ENCODE measurements at places on chromosomes 6 and 20. TPM values are rescaled to one million over a fixed set of nuclear protein-coding genes. Genes with fewer than 3 reads are reported as not detected.
A peak's percentile ranks its signal among the peaks of the same experiment; 100 is the strongest.

DNA sequence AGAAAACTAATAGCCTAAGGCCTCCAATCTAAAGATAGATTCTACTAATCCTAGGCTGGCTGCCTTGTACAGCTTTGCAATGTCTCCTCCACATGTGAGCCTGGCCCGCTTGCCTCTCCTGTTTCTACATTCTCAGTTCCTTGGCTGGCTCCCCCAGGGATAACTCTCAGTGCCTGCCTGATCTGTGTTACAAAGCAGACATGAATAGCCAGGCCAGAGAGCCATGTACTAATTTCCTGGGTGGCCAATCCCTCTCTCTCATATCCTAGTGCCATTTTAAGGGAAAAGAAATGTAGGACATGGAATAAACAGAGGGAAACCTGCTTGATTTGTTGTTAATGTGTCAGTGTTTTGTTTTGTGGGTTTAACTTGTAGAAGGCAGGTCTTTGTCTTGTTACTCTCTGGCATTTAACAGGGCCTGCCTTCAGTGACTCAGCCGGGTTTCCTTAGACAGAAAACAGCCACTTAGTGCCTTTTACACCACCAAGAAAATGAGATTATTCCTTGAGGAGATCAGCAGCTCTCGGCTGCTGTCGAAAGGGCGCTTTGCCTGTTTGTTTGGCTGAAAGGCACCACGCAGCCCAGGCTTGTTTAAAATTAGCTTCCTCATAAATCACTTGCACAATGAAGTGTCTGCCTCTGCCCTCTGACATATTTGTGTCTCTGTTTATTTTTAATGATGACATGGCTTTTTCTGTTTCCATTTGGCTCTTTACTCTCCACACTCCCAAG lies 702.7 kb downstream of the MAFB start:
- no peak for DNase-seq

GRCh38 chr6:164252291-164252690 lies 837.8 kb downstream of the QKI start:
- no peak for DNase-seq

Gene ENPP4
- total RNA-seq, result 9.6 TPM

- no peak for DNase-seq
Measured at GRCh38 chr6:159077123-159077522, 32.3 kb upstream of the TAGAP start.

DNA sequence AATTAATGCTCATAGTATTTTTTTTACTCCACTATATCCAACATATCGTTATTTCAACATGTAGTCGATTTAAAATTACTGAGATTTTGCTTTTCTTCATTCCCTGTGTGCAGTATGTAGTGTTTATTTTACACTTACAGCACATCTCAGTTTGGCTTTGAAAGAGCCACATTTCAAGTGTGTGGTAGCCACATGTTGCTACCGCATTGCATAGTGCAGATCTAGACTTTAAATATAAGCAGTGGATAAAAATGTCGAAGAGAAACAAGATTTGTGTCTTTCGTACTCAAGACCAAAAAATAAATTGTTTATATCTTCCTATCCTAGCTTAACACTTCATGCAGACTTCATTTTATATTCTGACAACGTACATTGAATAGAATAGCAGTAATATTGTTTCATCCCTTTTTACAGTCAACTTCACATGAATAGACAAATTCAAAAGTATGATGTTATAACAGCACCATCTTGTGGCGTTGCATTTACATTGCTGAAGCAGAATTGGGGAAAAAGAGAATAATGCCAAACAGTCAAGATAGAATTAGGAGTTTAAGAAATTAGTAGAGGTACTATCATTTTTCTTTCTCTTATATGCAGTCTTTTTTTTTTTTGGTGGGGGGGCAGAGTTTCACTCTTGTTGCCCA lies 29.9 kb downstream of the FBXO5 start:
- DNase-seq, result peak; percentile 32

DNA sequence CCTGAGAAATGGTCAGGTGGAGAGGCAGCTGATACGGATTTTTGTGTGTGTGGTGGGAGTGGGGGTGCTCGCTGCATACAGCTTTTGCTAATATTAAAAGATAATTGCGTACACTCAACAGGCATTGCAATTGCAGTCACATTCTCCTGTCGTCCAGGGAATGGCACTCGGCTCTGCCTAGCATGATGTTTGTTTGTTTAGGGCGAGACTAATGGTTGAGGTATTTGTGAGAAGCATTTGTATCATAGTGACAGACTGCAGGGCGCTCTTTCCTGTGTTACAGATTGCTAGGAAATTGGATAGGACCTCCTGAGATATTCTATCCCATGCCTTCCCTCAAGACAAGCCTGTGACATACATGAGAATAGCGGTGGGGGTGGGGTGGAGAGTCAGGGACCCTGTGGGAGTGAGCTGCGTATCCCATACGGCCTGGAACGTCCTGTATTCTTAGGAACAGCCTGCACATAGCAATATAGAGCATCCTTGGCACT lies 207.4 kb downstream of the SOX4 start:
- DNase-seq, result no peak

DNA sequence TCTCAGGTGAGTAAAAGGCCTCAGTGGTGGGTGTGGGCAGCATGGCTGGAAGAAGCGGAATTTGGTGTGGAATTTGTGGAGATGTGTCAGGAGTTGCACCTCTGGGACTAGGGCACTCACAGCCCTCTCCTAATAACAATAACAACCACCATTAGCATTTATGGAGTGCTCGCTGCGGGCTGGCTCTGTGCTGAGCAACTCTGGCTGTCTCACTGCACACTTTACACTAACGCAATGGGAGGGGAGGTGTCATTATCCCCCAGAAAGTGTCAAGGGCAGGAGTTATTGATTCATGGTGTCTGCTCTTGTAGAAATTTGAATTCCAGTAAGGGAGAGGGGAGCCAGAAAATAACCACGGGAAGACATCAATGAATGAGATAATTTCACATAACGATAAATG lies 22.7 kb upstream of the SCRT2 start:
- no peak for DNase-seq

Gene ZBTB46
- total RNA-seq, result 10.7 TPM

Gene NKX2-4
- not detected for total RNA-seq

Gene TNXB
- 8.5 TPM for total RNA-seq

DNA sequence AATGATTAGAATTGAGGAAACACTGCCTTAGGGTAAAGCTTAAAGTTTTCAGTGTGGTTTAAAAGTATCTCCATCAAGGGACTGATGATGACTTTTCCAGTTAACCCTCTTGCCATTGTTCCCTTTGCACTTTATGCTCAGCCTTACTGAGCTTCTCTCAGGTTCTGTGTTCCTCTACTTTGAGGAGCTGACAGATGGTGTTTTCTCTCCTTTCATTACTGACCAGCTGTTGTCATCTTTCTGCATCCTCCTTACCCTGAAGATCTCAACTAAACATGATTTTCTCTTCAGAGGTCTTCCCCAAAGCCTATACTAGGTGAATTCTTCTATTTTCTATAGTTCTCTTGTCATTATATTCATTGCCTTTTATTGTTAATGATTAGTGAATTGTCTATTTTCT lies 475.6 kb upstream of the SYNCRIP start:
- no peak for DNase-seq

DNA sequence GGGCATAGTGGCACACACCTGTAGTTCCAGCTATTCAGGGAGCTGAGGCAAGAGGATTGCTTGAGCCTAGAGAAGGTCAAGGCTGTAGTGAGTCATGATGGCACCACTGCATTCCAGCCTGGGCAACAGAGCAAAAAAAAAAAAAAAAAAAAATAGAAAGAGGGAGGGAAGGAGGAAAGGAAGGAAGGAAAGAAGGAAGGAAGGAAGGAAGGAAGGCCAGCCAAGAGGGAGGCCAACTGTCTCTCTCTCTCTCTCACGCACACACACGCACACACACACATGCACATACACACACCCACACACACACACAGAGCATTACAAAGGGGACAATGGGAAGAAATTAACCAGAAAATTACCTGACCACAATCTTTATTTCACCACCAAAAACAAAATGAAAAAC lies 50.6 kb upstream of the COL9A1 start:
- no peak for DNase-seq

Measured in HCT116 (cell line).